Activated naive CD4-positive, alpha-beta T cell treated with anti-CD3 and anti-CD28 coated beads, Interleukin-2, amount 50 U/mL, for 16 hours (primary cell): ENCODE measurements at places on chromosomes 16 and 17.

- DNase-seq: no peak
Measured at GRCh38 chr16:77551357-77551756, 116.5 kb upstream of the ADAMTS18 start.

GRCh38 chr16:50731989-50732832 is 9.7 kb upstream of the CYLD start:
- no peak for DNase-seq

- no peak for DNase-seq
Measured at GRCh38 chr16:69381231-69381630, 4.6 kb downstream of the TERF2 start.

GRCh38 chr16:4894276-4895150 is 42.4 kb downstream of the PPL start:
- DNase-seq: no peak

GRCh38 chr16:53031323-53031942 is 21.3 kb downstream of the CHD9NB start:
- no peak for DNase-seq

DNA sequence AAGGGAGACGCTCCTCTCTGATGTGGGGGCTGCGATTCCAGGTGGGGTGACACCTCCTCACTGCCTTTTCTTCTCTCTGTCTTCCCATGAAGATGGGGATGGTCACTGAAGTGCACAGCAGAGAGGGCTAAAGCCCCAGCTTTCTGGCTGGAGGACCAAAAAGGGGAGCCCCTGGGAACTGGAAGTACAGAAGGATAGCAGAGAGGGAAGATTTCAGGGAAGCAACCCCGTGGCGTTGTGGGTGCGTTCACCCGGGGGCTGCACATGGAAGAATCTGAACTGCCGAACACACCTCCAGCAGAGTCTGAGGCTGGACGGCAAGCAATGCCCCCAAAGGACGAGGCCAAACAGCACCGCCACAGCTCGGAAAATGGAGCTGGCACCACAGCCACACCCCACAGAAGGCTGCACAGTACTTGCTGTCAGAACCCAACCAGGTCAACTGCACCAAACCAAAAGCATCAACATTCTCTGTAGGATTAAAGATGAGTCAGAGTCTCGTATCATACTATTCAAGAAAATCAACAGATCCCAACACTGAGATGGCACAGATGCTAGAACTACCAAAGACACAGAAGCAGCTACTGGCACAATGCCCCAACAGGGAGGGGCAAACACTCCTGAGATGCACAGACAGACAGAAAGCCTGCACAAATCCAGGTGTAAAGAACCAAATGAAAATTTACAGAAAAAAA is 49.9 kb downstream of the MAP1LC3B start:
- DNase-seq: no peak

- DNase-seq: no peak
Measured at GRCh38 chr17:79027925-79028491, 4.0 kb downstream of the C1QTNF1 start.

GRCh38 chr17:42766124-42766523 is 5.1 kb downstream of the RAMP2 start:
- DNase-seq: no peak

DNA sequence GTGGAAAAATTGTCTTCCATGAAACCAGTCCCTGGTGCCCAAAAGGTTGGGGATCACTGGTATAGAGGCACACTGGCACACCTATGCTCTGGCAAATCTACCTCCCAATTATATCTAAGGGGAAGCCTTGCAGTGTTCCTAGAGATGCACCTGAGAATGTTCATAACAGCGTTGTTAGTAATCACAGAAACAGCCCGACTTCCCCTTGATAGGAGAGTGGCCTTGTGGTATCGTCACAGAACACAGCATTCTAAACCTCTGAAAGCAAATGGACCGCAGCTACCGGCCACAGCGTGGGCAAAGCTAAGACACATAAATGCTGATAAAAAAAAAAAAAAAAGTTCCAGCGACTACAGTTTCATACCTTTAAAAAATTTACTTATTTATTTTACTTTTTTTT is 39.1 kb upstream of the ADGRG1 start:
- no peak for DNase-seq

DNA sequence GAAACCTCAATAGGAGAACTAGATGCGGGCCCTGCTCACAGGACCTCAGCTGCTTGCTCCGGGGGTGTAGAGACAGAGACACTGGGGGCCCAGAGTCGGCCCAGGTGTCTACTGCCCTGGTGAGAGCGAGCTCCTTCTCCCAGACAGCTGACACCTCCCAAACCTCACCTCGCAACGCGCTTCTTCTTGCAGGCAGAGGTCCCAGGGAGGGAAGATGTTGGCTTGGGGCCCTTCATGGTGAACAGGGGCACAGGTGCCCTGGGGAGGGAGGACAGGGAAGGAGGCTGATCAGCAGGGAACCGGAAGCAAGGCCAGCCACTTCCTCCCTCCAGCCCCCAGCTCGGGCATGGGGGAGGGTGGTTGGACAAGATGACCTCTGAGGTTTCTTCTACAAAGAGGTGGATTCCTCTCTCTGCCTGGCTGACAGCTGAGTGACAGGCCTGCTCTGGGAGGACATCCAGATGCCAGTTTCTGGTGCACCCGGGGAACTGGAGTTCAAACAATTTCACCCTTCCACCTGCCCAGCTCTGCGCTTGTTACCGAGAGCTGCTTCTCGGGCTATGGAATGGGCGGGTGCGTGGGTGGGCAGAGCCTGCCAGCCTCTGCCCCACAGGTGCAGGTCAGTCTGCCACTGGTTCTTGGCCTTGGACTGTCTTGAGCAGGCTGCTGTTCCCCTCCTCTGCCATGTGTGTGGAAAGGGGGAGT is 11.7 kb upstream of the GFAP start:
- no peak for DNase-seq

GRCh38 chr16:65121870-65122723 is at the start of gene CDH11:
Gene CDH11, minus strand, starts transcription at chr16:65122063. Its CDS starts 117,194 bp downstream, at chr16:65004869.
- DNase-seq: no peak

- no peak for DNase-seq
Measured at GRCh38 chr17:67636834-67637520, 80.8 kb upstream of the NOL11 start.

- no peak for DNase-seq
Measured at GRCh38 chr16:66691234-66691633, 5.3 kb downstream of the CMTM4 start.

GRCh38 chr17:45190503-45191255 is 29.0 kb downstream of the HEXIM2 start:
- no peak for DNase-seq

- no peak for DNase-seq
Measured at GRCh38 chr16:62921904-62922303, 885.7 kb upstream of the CDH8 start.

DNA sequence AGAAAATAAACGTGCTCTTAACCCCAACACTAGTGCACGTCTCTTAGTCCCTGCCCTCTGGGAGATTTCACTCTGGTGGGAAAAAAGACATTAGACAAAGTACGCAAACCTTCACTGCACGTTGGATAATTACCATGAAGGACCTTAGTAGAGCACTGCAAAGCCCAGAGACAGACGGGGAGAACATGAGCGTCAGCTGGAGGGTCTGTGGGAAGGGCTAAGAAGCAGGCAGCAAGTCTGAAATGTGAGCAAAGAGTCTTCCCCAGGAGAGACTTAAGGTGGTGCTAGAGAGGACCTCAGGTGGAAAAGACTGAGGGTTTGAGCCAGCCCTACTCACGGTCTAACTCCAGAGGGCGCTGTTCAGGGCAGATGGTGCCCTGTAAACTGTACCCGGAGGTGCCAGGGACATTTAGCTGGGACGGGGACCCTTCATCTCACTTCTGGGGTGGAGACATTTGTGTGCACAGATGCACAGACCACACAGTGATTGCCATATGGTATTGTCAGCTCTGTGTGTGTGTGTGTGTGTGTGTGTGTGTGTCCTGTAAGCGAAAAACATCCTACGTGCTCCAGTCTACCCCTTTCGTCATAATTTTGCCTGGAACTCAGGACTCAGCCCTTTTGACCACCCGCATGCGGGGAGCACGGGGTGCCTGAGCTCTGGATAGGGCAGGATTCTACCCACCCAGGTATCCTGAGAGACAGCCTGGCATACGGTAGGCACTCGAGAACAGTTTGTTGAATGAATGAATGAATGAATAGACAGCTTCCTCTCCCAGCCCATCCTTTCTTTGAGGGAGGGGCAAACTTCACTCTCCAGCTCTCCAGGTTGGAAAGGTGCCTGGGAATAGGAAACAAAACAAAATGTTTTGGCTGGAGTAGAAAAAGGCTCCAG is 10.1 kb upstream of the STAC2 start:
- peak; percentile 29 for DNase-seq

DNA sequence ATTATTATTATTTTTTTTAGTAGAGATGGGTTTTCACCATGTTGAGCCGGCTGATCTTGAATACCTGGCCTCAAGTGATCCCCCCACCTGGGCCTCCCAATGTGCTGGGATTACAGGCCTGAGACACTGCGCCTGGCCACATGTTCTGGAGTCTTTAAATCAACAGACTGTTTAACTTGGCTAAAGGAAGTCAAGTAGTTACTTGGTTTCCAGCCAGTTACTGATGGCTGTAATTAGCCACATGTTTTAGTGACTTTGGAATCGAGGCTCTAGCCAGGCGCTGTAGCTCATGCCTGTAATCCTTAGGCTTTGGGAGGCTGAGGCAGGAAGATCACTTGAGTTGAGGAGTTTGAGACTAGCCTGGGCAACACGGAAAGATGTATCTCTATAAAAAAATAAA is 699.2 kb upstream of the RBFOX1 start:
- no peak for DNase-seq

DNA sequence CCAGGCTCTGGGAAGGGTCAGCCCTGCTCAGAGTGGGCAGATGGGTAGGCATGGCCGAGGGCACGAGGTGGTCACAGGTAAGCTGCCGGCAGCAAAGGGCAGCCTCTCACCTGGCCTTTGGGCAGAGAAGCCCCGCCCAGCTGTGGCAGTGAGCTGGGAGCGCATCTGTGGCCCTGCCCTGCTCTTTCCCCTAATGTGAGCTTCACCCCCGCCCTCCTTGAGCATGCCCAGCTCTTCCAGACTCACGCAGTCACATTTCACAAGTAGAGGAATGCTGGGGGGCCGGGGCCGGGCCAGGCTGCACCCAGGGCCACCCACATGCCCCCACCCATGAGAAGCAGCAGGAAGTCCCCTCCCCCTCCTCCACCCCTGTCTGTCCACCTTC is 40.7 kb upstream of the SLC38A10 start:
- no peak for DNase-seq

DNA sequence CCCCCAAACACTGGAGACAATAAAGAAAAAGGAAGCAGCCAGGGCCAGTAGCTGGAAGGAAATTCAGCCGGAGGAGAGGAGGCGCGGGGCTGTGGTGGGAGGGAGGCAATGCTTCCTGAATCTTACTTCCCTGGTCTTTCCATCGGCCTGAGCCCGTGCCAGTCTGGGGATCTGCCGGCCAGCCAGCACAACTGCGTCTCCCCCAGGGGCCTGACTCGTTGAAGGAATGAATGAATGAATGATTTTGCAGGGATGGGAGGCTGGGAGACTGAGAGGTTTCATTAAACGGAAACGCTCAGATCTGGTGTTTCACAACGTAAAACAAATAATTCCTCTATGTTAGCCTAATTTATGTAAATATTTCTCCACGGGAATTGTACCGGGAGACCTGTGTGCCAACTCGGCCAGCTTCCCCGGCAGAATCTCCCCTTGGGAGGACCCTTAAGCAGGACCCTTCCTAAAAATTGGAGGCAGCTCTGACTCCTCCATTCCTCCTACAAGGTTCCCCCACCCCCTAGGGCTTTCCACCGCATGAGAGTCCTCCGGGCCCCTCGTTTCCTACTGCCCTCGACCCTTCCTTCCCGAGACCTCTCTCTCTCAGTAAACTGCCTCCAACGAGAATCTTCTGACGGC is 1.3 kb upstream of the BAIAP2 start:
- no peak for DNase-seq

- DNase-seq: no peak
Measured at GRCh38 chr16:74922150-74923138, 62.5 kb downstream of the WDR59 start.

- DNase-seq: no peak
Measured at GRCh38 chr16:82886146-82886545, 259.4 kb downstream of the CDH13 start.

GRCh38 chr16:5075637-5076036 is 4.0 kb downstream of the ALG1 start:
- no peak for DNase-seq

DNA sequence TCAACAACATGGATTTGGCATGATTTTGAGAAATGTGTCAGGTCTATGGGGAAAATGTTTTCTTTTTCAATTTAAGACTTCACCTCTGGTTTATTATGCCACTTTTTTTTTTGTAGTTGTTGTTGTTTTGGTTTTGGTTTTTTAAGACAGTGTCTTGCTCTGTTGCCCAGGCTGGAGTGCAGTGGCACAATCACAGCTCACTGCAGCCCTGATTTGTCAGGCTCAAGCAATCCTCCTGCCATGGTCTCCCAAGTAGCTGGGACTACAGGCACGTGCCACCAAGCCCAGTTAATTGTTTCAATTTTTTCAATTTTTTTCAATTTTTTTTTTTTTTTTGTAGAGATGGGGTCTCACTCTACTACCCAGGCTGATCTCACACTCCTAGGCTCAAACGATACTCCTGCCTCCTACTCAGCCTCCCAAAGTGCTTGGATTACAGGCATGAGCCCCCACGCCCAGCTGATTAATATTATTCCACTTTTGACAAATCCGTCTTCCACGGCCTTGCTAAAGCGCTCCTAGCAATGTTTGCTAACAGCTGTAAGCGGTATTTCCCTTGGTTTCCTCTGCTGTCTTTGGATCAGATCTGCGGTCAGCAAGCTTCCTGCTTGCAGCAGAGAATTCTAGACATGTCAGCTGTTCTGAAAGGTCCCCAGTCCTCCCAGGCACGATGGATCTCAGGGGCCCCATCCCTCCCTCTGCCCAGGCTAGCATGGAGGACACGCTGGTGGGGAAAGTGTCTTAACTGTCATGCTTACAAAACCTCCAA is 7.0 kb upstream of the MILR1 start:
- DNase-seq: no peak

- no peak for DNase-seq
Measured at GRCh38 chr17:10063730-10064241, 134.6 kb downstream of the GAS7 start.

DNA sequence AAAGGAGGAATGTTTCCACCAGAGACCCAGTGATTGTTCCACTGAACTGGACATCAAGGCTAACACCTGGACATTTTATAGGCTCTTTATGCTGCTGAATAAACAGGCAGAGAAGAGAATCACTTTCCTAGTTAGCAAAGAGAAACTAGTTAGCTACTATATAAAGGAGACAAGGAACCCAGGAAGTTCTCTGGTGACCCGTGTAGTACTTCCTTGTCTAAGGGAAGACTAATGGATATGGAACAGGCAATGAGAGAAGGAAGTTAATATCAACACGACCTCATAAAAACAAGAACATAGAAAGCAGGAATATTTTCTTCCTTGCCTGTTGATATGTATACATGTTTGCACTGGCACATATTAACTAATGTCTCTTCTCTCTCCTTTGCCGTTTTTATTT is 30.8 kb upstream of the RPL38 start:
- DNase-seq: no peak

- DNase-seq: no peak
Measured at GRCh38 chr16:79098907-79099306, 501.6 kb downstream of the MAF start.
